Naive thymus-derived CD8-positive, alpha-beta T cell (primary cell): ENCODE measurements at places on chromosomes 16 and 17. TPM values are rescaled to one million over a fixed set of nuclear protein-coding genes. Genes with fewer than 3 reads are reported as not detected.

Gene PRSS36
- 0.63 TPM for total RNA-seq

Gene NQO1
- 3.4 TPM for total RNA-seq

Gene CA5A
- not detected for total RNA-seq

GRCh38 chr17:78925662-78926555, 722 bp upstream of the TIMP2 start:
- peaks cover 2% of the 10 kb centered on the region for H3K27me3 ChIP-seq
- no peak for DNase-seq
- no peaks in the 10 kb centered on the region for H3K36me3 ChIP-seq
- H3K4me1 ChIP-seq: peaks cover 17% of the 10 kb centered on the region
- H3K27ac ChIP-seq: no peak overlapping the region

DNA sequence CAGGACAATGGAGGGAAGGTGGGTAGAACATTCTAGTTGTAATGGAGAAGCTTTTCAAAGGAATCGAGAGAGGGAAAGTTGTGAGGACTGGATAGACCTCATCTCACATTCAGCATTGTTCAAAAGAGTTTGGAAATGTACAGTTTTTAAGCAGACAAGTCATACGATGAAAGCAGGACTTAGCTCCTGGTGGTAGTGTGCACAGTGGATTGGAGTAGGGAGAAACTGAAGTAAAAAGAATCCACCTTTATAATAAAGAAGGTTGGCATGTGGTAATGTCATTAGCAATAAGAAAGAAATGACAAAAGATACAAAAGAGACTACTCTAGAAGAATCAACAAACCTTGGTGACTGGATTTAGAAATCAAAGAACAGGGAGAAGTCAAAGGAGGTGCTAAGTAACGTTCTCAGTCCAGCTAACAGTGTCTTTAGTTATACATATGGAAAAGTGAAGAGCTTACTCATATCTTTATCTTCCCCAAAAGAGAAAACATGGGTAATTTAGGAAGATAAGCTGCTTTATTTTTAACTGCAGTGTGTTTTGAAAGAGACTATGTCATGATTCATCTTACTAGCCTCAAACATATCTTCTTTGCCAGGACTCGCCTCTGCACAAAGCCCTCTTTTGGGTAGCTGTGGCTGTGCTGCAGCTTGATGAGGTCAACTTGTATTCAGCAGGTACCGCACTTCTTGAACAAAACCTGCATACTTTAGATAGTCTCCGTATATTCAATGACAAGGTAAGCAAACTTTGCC, 18.7 kb upstream of the EVI2A start:
- H3K4me1 ChIP-seq: no peaks in the 10 kb centered on the region
- no peak overlapping the region for H3K4me3 ChIP-seq
- no peaks in the 10 kb centered on the region for H3K27me3 ChIP-seq
- H3K36me3 ChIP-seq: peaks cover 31% of the 10 kb centered on the region
- no peak overlapping the region for H3K27ac ChIP-seq

DNA sequence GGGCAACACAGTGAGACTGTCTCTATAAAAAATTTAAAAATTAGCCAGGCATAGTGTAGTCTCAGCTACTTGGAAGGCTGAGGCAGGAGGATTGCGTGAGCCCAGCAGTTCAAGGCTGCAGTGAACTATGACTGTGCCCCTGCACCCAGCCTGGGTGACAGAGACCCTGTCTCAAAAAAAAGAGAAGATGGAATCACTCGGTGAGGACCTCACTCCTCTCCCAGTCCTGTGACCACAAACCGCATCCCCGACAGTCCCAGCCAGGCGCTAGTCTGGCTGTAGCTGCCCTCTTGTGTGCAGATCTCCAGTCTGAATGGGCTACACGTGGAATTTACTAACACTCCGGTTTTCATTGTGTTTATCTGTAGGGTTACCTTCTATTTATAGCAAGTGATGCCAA, 11.1 kb downstream of the DEXI start:
- no peak for DNase-seq
- H3K4me3 ChIP-seq: no peak overlapping the region
- H3K27me3 ChIP-seq: no peaks in the 10 kb centered on the region
- no peak overlapping the region for H3K27ac ChIP-seq
- H3K4me1 ChIP-seq: peaks cover 15% of the 10 kb centered on the region
